ENCODE measurements at places on chromosomes 5 and 9.

GRCh38 chr9:98225015-98225442 is 30.4 kb downstream of the TBC1D2 start:
- DNase-seq: no peak

DNA sequence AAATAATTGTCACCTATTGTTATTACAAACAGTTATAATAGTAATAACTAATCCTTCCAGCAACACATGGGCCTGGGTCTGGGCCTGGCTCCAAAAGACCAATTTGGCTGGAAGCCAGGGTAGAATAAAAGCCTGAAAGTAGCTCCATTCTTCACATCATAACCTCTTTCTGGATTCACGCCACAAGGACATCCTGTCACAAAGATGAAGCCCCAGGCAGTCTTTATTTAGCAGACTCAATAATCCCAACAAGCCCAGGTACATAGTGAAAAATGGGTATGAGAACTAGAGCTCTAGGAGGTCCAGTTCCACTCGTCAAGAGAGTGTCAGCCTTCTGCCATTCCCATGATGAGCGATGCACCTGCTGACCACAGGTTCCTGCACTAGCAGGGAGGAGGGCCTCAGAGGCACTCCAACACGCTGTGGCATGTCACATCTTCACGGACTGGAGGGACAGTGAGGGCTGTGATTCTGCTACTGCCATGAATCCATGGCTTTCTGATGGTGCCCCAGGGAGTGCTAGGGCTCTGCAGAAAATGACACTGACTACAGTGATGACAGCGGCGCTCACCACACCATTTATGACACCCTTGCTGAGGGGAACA is 124.9 kb downstream of the SPOCK1 start:
- DNase-seq: no peak

GRCh38 chr9:82149501-82149946 is 161.0 kb downstream of the SPATA31D1 start:
- DNase-seq: no peak

- peak; percentile 10 for DNase-seq
Measured at GRCh38 chr9:127444283-127444920, 6.8 kb downstream of the RPL12 start.

DNA sequence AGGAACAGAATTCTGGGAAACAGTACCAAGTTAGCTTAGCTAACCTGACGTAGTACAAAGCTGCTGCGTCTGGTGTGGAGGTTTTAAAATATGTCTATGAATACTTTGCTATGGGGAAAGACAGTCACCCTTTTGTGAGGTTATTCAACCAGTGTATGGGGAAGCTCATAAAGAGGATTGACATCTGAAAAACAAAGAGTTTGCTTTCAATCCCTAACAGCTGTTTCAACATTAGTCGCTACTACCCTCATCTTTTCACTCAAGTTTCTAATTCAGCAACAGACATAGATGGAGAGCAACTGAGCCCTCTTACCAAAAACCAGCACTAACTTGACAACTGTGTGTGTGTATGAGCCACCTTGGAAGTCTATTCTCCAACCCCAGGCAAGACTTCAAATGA is 7.8 kb upstream of the MSANTD3 start:
- no peak for DNase-seq

DNA sequence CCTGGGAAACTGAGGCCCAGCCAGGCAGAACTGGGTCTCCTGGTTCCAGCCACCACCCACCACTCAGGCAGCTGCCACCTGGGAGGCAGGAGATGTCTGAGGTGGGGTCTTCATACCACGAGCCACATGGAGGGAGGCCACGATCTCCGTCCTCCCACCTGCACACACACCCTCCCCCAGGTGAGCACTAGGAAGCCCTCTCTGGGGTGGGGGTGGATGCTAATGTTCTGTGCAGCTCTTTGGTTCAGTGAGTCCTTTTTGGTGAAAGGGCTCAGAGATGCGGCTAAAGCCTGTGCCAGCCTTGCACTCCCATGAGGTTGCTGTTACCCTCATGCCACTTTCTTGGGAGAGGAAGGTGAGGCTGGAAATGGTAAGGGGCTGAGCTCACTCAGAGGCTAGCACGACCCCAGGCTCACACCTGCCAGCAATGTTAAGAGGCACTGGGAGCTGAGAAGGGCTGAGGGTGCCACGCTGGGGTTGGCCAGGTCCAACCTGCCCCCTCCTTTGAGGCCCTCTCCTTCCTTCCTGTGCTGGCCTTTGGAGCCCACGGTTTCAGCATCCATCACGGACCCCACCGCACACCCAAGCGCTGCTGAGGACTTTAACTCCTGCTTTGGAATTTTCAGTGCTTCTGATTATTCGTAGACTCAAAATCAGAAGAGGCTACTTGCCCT is 26.6 kb upstream of the OBP2B start:
- no peak for DNase-seq

GRCh38 chr5:115941051-115941675 is 21.1 kb upstream of the LVRN start:
- DNase-seq: peak; percentile 38

DNA sequence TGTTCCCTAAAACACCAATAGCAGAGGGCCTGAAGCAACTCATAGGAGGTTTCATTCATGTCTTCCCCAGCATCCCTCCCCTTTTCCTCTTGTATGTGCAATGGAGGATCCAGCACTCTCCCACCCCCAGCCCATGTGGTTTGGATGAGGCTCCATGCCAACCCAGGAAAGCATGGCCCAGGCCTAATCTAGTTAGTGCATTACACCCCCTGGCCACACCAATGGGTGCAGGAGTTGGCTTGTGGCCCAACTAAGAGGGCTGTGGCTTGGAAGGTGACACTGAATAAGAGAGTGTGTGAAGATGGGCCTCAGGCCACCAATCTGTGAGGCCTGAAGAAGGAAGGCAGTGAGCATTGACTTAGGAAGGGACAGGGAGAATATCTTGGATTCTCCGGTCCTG is 70.8 kb upstream of the SMIM23 start:
- no peak for DNase-seq

- DNase-seq: peak; percentile 95
Measured at GRCh38 chr5:35129921-35130485, 82.3 kb upstream of the AGXT2 start.

DNA sequence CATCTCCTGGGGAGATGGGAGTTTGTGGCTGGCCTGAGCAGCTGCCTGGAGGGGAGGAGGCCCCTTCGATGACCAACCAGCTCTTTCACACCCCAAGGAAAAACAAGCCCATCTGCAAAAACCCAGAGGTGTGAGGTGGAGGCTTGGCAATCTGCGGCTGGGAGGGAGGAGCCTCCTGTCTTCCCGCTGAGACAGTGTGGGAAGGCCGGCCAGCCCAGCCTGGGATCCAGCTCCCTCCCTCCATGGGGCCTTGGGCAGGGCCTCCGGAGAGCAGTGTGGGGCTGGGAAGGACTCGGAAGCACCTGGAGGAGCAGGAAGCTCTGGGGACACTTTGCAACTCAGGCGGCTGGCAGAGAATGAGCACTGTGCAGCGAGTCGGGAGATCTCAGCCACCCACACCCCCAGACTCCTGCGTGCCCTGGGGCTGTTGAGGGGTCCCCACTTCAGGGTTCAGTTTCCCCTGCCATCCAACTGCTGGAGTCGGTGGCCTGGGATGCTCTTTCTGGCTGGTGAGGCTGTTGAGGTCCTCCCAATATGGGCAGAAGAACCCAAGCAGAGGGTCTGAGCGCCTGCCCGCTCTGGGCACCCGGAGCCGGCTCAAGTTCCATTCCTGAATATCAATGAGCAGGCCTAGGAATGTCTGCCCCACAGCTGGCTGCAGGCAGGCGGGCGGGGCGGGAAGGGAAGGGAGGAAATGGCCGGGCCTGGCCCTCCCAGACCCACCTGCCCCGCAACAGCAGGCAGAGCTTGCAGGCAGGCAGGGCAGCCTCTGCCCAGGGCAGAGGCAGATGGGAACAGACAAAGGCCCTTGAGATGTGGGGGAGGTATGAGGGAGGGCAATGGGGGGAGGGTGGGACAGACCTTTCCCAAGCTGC is 101.1 kb downstream of the FGF18 start:
- DNase-seq: peak; percentile 8

DNA sequence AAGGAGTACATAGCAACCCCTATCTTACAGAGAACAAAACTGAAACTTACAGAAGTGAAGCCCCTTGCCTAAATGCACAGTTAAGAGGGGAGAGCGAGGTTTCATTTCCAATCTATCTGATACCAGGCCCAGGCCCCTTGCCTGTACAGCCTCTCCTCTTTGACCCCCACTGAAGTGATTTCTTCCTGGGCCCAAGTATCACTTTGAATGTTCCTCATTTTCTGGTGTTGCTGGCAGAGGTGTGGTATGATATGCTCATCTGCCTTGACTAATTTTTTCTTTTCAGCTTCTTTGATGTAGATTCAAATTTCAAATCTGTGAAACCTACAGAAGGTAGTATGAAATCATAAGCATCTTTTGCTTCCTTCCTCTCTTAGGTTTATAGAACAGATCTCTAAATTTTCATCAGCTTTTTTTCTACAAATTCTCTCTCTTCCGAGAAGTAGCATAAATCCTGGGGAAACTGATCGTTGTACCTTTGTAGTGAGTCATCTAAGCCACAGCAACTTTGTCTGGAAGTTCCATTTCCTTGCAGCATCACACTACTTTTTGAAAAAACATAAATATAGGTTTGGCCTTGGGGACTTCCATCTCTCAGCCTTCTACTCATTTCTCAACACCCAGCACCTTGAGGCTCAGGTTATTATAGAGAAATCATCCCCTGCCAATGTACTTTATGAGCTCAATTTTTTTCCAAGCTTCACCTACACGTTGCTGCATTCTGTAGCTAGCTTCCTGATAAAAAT is 402.4 kb upstream of the PTGER4 start:
- DNase-seq: no peak

DNA sequence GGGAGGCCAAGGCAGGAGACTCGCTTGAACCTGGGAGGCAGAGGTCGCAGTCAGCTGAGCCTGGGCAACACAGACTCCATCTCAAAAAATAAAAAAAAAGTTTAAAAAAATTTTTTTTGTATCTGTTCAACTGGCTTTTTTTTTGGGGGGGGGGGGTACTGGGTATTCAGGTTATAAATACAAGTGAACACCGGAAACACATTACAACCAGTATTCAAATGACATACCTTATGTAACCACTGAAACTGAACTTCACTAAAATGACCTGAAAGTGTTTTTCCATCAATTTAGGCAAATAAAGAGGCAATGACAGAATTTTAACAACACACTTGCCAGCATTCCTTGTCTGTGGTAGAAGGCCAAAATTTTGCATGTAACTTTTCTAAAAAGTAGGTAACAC is 33.5 kb downstream of the STRBP start:
- no peak for DNase-seq

- DNase-seq: no peak
Measured at GRCh38 chr9:16335788-16336580, 534.5 kb downstream of the BNC2 start.

GRCh38 chr5:174729075-174729680 is 4.8 kb downstream of the MSX2 start:
- DNase-seq: no peak

DNA sequence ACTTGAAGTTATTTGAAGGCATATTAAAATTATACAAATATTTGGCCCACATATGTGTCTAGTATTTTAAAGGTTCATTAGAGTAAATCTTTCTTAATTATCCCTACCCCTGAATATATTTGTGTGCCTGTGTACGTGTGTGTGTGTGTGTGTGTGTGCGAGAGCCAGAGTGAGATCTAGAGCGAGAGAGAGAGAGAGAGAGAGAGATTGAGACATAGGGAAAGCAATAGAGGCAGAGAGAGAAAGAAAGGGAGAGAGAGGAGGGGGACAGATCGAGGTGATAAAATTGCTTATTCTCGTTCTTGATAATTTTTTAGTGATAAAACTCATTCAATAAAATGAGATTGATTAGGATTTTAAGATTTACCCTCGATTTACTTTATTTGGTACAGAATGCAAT is 47.4 kb downstream of the ADAMTS19 start:
- DNase-seq: no peak

- DNase-seq: no peak
Measured at GRCh38 chr9:133888048-133888808, 103.9 kb downstream of the VAV2 start.

DNA sequence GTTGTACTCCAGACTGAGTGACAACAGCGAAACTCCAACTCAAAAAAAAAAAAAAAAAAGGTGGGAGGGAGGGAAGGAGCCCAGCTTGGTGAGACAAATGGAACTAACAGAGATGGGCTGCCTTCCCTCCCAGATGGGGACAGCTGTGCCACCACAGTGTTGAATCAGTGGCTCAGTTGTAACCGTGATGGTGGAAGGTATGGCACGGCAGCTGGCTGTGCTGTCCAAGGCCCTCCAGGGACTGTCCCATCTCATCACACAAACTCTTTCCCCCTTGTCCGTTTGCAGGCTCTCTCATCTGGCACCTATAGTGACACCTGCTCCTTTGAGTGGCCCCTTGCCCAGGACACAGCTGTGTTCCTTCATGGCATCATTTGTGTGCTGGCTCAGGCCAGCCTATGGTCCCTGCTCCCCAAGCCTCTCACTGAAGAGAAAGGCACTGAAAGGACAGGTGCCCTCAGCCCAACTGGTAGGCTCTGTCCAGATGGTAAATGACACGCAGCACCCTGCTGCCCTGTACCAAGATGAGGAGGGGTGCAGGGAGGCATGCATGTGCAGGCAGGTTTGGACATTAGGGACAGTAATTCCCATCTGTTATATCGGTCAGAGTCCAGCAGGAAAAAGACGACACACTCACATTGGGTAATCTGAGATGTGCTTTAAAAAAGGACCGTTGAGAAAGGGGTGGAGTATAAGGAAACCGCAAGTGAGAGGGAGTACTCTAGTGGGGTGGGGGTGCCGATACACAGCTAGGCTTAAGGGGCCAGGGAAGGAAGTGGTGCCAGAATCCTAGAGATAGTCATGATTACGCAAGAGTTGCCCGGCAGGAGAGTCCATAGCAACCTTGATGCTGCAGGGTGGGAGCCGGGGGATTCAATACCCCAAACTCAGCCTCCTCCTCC is 4.3 kb downstream of the SMIM33 start:
- no peak for DNase-seq

GRCh38 chr5:59143926-59144333 is 561.1 kb downstream of the RAB3C start:
- DNase-seq: no peak

GRCh38 chr5:90529939-90530677 is 724 bp upstream of the LYSMD3 start:
- peak; percentile 85 for DNase-seq

GRCh38 chr9:93295456-93296076 is 111.6 kb downstream of the WNK2 start:
- no peak for DNase-seq

- no peak for DNase-seq
Measured at GRCh38 chr9:133597316-133597957, 11.8 kb downstream of the FAM163B start.

GRCh38 chr5:95841914-95842812 is 19.6 kb upstream of the GLRX start:
- no peak for DNase-seq

GRCh38 chr5:168826246-168826725 is 247.1 kb upstream of the PANK3 start:
- DNase-seq: no peak

DNA sequence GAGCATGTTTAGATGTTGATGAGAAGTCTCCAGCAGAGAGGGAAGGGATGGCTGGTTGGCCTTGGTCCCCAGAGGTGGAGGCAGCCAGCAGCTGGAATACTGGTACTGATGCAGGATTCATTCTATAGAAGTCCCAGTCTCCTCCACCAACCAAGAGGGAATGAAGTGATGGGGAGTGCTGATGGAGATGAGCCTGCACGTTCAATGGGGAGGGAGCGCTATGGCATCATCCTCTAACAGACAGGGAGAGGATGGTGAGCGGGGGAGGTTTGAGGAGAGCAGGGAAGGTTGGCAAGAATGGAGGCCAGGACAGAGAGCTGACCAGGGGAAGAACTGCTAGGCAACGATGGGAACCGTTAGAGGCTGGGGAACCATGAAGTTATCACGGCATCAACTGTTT is 159.8 kb upstream of the MVB12B start:
- no peak for DNase-seq

- DNase-seq: no peak
Measured at GRCh38 chr9:98732091-98732490, 23.4 kb upstream of the GABBR2 start.
